ENCODE measurements at places on chromosomes 2 and 18. TPM values are rescaled to one million over a fixed set of nuclear protein-coding genes. Genes with fewer than 3 reads are reported as not detected.

DNA sequence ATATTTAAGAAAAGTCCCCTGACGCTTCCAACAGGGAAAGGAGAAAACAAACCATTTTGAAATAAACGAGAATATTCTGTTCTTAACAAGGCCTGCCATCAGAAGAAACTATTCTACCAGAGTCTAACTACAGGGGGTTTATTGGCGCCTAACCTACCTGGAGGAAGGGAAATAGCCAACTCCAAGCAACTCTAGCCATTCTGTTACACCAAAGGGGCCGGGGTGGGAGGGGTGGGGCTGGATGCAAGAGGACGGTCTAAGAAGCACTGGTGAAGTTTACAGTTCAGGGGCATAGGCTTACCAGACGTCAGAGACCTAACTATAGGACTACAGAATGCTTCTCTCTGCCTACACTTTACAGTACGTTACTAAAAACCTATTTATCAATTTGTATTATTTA, 60.5 kb upstream of the GALNT5 start:
- peaks cover 4% of the 10 kb centered on the region for H3K27me3 ChIP-seq
- no peak overlapping the region for H3K27ac ChIP-seq
- H3K4me1 ChIP-seq, result peaks cover 4% of the 10 kb centered on the region
- no peak overlapping the region for H3K4me3 ChIP-seq
- H3K36me3 ChIP-seq, result no peaks in the 10 kb centered on the region

DNA sequence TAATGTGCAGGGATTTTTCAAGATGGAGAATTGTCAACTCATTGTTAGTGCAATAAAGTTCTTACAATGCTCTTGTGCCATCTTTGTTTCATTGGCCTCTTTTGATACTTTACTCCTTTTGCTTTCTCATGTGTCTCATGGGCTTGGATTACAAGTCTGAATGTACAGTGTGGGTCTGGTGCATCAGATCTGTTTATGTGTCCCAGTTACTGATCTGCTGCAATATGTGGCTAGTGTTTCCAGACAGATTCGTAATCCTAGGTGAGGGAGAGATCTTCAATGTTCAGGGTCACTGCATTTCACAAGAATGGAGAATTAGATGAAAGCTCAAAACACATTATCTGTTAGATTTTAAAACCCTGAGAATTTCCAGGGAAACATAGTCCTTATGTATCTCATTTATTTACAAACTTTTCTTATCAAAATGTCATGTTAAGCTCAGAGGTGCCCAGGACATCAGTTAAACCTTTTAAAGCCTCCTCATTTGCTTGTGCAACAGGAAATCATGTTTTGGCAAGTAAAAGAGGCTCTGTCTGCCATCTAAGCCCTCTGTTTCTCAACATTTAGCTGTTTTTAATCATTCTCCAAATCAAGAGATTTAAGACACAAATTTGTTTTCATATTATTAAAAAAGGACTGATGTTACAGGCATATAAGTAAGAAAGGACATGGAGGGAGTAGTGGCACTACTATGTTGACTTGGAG, 108.1 kb downstream of the NUP35 start:
- no peak overlapping the region for H3K27ac ChIP-seq
- H3K36me3 ChIP-seq, result no peaks in the 10 kb centered on the region
- DNase-seq, result no peak
- H3K27me3 ChIP-seq, result no peaks in the 10 kb centered on the region

Gene KCNK3
- not detected for total RNA-seq

Gene REEP1
- not detected for total RNA-seq

Gene CNDP1
- total RNA-seq, result not detected
